ENCODE measurements at places on chromosomes 12 and 14. TPM values are rescaled to one million over a fixed set of nuclear protein-coding genes. Genes with fewer than 3 reads are reported as not detected.

DNA sequence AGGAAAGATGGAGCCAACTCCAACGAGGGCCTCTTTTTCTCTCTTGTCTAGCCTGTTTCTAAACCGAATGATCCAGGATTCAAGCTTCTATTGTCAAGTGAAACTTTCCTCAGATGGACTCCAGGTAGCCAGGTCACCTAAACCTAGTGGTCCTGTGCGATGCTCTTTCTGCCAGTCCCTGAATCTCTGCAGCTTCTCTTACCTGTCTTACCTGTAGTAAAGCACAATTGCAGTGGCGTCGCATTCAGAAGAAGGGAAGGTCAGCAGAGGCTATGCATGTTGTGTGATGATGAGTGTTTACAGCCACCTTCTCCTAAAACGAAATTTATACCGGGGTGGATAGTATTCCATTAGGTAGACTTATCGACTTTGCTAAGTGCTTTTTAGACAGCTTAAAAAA, 47.4 kb upstream of the TRAF3 start:
- no peak for DNase-seq

DNA sequence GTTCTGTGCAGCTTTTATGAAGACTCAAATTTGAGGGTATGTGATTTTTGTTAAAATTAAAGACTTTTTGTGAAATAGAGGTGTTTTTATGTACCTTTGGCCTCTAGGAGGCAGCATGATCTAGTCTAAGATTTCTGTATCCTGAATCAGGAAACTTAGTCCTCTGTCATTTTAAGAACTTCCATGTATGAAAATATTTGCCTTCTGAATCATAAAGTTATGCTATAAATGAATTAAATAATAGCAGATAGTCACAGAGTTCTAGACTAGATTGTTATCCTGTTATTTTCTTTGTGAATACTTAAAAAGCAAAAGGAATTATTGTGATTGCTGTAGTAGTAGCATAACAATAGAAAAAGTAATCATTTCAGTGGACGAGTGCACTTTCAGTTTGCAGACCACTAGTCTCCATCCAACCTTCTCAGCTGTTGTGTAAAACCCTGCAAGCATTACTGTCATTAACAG, 56.3 kb downstream of the FGD4 start:
- no peak for DNase-seq

- DNase-seq: no peak
These were observed 110.1 kb upstream of the BTG1 start for GRCh38 chr12:92255741-92256140.

DNA sequence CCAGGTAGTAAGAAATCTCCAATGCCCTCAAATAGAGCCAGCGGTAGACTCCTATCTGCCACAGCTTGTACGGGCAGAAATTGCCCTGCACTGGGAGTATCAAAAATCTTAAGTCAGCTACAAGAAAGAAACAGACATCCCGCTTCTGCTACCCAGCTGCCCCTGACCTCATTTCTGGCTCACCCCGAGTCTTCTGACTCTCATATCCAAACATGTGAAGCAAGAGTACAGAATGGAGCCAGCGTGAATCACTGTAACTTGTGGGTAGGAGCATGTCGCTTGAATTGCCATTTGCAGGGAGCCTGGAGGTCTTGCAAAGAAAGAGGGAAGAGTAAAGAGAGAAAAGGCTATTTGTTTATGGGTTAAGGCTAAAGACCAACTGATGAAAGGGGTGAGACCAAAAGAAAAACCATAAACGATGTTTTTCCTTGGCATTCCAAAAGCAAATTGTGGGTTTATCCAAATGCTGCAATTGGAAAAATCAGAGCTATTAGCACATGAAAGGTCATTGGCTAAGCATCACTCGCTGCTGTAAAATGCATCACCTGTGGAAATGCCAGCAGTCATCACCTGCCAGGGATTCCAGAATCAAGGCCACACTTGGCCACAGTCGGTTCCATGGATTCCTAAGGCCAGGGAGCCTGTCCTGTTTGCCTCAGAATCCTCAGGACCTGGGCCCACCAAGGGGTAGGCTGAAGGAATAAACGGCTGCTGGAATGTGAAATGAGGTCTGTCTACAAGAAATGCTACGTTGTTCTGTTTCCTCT, 86.6 kb downstream of the FOXN3 start:
- peak; percentile 57 for DNase-seq

CCDC196 gene
- not detected for total RNA-seq

DNA sequence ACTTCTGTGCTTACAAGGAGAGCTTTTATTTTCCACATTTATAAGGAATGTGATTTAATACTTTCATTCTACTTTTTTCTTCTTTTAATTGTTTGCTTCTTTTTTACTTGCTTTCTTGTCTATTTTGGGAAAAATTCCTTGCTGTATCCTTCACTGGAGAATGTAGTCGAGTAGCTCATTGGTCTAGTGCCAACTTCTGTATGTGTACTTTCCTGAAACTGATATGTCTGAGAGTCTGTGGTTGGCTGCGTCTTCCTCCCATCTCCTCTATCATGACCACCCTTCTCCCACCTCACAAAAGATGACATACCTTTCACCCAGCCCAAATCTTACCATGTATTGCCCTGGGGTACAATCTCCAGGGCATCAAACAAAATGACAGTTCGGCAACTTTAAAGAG, 51.8 kb downstream of the MSRB3 start:
- DNase-seq: no peak

GRCh38 chr12:31019976-31020375, 53.7 kb upstream of the DDX11 start:
- DNase-seq: no peak

BICD1 gene
- total RNA-seq: 219 TPM

DNA sequence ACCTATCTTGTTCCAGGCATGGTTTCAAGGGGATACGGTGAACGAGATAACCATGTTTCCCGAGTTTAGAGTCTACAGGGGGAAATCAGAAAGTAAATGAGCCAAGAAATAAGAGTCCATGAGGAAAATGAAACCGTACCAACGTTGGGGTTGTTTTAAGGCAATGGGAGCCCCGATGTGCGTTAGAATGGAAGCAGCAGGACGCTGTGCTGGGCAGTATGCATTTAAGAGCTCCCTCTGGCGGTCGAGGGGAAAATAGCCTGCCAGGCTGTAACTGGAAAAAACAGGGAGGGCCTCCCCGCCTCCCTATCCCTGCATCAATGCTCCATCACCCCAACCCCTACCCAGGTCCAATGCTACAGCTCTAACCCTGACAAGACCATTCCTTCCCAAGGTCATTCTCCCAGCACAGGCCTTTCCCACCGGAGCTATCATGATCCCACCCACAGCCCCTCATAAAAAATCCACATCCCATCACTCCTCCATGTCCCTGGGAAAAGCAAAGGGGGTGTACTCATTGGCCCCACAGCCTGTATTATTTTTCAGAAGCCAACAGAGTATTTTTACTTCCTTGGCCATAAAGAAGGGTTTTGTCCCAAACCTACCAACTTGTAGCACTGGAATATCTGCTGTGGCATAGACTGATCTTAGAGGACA, 226.3 kb upstream of the NOS1 start:
- DNase-seq: no peak

CCDC38 gene
- 0.49 TPM for total RNA-seq

RAD51AP1 gene
- total RNA-seq: not detected

DNA sequence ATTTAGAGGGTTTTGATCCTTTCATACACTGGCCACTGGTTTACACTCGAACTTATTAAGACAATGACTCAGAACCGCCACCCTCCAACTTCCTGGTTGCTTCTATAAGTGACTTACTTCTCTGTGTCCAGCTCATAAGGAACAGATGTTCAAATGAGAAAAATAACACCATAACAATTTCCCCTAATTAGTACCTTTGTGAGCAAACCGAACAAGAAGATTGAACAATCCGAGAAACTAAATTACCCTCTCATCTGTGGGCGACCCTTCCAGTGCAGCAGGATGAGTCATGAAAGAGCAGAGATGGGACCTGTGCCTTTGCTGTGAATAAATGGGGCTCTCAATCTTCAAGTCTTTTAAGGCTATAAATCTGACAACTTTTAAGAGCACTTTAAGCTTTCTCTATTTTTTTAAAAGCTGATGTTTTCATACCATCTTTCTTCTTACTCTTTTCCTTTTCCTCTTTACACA, 146.8 kb upstream of the RASSF8 start:
- DNase-seq: no peak

DNA sequence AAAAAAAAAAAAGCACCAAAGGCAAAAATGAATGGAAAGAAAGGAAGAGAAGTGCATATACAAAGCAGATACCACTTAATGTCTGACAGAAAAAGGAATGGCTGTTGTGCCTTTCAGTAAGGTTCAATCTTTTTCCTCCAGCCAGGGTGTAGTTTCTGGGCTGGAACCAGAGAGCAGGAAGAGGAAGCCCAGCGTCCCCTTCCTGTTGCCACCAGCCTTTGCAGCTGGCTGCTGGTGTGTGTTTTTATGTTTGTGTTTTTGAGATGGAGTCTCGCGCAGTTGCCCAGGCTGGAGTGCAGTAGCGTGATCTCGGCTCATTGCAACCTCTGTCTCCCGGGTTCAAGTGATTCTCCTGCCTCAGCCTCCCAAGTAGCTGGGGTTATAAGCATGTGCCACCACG, 64.6 kb upstream of the LTA4H start:
- no peak for DNase-seq

- DNase-seq: no peak
These were observed 65.8 kb upstream of the COCH start for GRCh38 chr14:30808576-30808975.

GRCh38 chr12:130316251-130316650, 21.4 kb upstream of the PIWIL1 start:
- DNase-seq: no peak

DNA sequence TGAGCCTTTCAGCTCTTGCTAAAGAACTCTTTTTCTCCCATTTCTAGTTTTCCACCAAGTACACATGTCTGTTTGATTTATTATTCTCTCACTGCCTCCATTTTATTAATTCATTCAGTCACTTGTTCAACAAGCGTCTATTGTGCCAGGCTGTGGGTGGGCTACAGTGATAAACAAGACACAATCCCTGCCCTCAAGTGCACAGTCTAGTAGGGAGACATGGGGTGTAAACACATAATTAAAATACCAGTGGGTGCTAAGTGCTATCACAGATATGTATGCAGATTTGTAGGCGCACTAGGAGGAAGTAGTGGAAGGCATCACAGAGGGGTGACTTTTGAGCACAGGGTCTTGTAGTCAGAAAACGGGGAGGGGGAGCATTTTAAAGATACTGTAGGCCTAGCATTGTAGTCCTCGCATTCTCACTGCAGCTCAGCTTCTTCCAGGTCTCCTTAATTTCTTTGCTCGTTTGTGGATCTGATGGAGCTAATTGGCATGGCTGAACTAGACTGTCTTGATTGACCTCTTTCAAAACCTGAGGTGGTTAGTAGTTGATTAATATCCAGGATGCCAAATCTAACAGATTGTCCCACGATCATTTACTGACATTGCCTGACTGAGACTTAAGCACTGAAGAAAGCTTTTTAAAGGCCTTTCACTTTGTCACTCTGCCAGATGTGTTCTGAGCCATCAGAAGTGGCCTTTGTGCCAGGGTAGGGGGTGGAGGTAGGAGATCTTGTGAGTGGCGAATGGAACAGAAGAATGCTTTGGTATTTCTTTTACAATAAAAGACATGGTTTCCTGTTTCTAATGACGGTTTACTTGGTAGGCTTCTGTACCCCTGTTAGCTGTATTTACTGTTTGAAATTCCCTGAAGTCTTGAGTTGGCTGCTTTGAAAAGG, 116.9 kb downstream of the DIP2B start:
- no peak for DNase-seq

- no peak for DNase-seq
These were observed 8.5 kb upstream of the CDC42BPB start for GRCh38 chr14:103065861-103066260.

DNA sequence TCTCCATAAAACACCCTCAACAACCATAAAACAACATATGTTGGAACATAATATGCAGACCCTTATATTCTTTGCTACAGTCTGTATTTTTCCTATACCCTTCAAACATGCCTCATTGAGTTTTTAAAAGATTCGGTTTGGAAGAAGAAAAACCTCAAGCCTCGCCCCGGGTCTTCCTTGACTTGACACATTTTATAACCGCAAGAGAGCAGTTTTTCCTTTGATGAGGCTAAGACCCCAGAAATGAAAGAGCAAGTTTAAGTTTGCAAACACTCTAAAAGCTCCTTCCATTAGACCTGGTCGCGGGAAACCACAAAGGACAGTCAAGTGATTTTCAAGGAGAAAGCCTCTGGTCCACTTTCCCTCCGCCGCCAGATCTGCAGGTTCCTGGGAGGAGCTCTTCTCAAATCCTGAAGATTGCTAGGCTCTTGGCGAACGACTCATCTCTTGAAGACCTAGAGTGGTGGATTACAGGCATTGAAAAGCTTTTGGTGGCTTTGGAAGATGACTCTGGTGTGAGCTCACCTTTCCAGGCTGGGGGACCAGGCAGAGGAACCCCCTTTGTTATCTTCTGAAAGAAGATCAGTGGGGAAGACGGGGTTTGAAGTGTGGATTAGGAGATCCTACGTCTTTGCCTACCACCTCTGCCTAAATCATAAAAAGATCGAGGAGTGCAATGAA, at the start of gene ASCL4:
ASCL4 (plus strand) TSS at position 356 of the 681 bp plus-strand sequence. CDS start 515 bp downstream, outside the sequence.
- no peak for DNase-seq

POTEG gene
- not detected for total RNA-seq

DNA sequence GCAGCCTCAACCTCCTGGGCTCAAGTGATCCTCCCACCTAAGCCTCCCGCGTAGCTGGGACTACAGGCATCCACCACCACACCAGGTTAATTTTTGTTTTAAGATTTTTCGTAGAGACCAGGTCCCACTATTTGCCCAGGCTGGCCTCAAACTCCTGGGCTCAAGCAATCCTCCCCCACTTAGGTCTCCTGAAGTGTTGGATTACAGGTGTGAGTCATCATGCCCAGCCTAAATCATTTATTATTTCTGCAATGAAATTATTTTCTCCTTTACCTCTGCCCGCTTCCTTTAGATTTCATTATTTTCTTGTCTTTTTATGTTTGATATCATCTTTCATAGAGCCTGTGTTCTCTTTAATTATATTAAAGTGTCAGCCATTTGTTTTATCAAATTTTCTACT, 165.2 kb upstream of the OTX2 start:
- DNase-seq: no peak

DNA sequence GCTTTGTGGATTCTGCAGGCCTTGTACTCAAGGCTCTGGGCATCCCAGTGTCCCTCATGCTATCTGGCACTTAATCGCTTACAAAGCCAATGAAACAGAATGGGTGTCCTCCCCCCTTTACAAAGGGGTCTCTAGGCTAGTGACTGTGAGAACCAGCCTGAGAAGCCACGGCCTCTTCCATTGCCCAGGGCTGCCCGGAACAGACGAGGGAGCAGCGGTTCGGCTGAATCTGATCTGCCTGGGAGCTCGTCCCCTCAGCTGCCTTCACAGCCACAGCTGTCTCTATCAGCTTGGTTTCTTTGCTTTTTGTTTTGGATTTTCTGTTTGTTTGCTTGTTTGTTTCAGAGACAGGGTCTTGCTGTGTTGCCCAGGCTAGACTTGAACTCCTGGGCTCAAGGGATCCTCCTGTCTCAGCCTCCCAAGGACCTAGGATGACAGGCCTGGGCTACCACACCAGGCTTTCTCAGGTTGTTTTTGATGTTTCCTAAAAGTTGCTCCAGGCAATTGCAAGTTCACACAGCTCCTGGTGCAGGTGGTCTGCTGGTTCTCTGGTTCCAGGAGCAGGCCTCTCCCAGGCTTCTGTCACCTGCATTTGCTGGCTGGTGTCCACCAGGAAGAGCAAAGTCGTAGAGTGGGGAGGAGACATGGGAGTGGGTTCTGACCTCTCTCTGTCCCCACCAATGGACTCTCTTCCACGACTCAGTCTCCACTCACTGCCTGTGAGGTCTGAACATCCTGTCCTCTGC, 10.9 kb upstream of the RIN3 start:
- no peak for DNase-seq

Data from uterus (tissue), 4 donors.